Stimulated activated CD8-positive, alpha-beta memory T cell treated with anti-CD3 and anti-CD28 coated beads, Interleukin-4, amount 100 ng/mL, for 1 hour (primary cell): ENCODE measurements at places on chromosomes 7 and 10.

GRCh38 chr10:62735464-62736167 lies 68.9 kb upstream of the ADO start:
- DNase-seq = no peak

DNA sequence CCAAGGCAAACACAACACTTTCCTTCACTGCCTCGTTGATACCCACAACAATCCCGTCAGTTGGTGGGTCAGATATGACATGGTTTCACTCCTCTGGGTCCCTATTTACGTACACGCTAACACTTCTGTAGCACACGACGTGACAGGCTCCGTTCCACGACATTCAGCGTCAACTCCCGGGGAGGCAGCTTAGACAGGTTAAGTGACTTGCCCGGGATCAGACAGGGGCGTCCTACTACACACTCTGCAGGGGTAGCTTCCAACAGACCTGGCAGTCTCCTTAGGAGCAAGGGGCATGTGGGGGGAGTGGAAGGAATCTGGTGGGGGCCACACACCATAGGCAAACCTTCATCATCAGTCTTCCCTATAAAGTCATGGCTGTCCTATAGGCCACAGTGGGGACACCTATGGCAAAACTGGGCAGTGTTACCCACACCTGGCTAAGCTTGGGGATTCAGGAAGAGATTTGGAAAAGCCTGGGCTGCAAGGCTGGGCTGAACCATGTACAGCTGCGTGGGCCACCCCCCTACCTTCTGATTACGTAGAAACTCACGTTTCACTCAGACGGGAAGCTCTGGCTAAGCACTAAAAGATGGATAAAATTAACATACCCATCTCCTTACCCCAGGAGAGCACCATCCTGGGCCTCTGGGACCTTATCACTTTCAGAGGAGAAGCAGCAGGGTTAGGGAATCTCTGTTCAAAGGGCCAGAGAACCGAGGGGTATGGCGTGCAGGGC lies 2.0 kb downstream of the TYSND1 start:
- no peak for DNase-seq

GRCh38 chr7:83701736-83702135 lies 52.8 kb upstream of the SEMA3E start:
- DNase-seq = no peak

GRCh38 chr7:34104115-34104514 lies 198.8 kb downstream of the BMPER start:
- DNase-seq = no peak

DNA sequence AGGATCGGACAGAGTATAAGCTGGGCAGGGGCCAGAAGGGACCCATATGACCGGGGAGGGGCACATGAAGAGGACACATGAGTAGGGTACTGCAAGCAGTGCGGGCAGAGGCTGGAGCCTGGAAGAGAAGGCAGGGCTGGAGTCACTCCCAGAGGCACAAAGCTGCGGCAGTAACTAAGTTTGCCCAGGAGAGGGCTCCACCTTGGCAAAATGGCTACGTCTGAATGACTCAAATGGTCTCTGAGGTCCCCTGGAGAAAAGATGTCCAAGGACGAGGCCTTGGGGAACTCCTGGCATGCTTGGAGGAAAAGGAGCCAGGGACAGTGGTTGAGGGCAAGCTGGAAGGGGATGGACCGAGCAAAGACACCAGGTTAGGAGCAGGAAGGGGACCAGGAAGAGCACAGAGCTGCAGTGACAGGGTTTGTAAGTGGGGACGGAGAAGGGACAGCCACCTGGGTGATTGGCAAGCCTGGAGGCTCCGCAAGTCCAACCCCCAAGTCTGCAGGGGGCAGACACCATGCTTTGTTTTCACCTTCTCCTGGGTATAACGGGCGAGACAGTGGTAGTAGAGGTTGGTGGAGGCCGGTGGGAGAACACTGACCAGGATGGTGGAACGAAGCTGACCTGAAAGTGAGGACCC lies 43.1 kb upstream of the LBX1 start:
- peak; percentile 34 for DNase-seq

DNA sequence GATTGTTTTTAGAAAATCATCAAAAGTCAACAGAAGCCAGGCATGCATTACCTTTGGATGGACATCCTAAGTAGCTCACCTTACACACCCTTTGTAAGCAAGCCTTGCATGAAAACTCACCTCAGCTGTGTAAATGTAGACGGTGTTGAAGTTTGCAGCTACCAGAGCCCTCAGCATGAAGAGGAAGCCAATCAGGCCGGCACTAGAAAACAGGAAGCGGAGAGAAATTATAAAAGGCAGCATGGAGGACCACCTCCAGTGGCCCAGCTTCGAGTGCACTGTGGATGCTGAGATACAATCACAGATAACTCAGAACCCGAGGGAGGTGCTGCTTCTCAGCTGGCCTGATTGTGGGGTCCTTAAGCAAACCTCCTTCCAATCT lies 75.3 kb downstream of the SVOPL start:
- no peak for DNase-seq

DNA sequence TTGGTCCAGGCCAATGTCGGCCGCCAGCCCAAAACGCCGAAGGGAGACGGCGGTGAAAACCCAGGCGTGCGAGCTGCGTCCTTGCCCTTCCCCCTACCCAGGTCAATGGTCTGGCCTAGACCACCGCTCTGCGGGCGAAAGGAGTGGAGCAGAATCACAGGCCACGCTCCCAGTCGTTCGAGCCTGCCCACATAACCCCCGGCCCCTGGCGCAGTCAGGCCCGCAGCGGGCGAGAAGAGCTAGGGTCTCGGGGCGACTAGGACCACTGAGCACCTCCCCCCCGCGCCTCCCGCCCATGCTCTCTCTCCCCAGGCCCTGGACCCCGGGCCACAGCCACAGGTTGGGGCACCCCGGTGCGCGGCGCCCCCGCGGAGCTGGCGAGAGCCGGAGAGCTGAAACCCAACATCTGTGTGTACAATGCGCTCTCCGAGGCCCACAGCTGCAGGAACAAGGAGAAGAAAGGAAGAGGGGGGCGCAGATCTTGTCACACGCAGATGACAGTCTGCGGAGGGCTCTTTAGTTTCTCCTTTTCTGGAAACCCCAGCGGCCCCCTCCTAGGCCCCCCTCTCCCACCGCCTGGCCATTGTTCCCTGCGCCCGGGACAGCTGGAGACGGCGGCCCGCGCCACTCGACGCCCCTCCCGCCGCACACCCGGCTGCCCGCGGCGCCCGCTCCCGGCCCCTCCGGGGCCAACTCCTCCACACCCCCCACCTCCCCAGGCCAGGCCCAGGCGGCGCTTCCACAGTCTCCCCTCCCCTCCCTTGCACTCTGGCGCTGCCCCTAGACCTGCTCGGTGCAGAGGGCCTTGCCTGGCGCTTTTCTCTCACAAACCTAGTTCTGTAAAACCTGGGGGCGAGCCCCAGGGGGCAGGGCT lies 355.0 kb downstream of the DNAJB6 start:
- DNase-seq = no peak

DNA sequence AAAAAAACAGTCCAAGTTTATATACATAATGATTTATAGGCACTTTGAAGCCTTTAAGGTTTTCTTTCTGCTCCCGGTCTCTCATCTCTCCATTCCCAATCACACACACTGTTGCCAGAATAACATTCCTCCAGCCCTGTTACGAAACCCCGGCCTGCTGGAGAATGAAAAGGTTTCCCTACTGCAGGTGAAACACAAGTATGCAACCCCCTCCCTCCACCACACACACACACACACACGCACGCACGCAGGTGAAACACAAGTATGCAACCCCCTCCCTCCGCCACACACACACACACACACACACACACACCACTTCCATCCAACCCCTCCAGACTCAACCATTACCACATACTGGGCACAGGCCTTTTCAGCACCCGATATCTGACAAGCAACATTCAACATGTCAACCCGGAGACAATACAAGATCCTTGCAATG lies 87.5 kb downstream of the PARD3 start:
- no peak for DNase-seq

DNA sequence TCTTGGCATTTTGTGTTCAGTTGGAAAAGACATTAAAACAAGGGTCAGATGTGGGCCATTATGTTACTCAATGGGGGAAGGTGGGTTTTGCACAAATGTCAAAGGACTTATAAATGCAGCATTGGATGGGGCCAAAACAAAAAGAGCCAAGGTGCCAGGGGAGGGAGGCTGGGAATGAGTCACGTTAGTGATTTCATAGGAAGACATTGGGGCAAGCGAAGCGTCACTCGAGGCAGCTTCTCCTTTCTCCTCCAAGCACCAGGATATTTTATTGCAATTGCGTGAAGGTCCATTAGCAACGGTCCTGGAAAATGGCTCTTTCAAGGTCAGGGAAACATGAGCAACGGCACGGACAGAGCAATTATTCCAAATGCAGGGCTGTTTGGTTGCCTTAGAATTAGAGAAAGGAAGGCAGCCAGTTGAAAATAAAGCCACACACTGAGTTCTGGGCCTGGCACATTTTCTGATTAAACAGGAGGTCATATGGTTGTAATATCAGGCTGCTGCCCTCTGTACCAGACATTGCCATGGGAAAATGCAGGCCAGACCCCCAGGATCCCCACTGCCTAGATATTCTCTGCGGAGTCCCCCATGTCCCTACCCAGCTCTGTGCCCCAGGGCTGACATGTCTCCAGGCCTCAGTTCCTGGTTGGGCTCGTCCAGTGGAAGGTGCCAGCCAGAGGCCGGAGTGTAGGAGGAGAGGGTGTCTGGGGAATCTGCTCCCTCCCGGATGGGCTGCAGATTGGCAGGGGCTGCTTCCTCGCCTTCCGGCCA lies 63.3 kb upstream of the NANOS1 start:
- DNase-seq = no peak

DNA sequence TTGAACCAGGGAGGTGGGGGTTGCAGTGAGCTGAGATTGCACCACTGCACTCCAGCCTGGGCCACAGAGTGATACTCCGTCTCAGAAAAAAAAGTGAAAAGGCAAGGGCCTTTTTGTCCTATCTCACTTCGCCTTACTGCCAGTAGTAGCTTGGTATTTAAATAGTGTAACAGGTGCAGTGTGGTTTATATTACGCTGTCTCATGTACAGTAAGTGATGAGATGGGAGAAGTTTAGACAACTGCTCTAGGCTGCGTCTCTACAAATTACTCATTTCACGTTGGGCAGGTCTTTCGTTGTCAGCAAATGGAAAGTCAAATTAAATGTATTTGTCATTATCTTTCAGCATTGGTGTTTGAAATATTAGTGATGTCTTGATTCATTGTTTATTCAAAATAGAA lies 15.5 kb upstream of the PFKFB3 start:
- no peak for DNase-seq

DNA sequence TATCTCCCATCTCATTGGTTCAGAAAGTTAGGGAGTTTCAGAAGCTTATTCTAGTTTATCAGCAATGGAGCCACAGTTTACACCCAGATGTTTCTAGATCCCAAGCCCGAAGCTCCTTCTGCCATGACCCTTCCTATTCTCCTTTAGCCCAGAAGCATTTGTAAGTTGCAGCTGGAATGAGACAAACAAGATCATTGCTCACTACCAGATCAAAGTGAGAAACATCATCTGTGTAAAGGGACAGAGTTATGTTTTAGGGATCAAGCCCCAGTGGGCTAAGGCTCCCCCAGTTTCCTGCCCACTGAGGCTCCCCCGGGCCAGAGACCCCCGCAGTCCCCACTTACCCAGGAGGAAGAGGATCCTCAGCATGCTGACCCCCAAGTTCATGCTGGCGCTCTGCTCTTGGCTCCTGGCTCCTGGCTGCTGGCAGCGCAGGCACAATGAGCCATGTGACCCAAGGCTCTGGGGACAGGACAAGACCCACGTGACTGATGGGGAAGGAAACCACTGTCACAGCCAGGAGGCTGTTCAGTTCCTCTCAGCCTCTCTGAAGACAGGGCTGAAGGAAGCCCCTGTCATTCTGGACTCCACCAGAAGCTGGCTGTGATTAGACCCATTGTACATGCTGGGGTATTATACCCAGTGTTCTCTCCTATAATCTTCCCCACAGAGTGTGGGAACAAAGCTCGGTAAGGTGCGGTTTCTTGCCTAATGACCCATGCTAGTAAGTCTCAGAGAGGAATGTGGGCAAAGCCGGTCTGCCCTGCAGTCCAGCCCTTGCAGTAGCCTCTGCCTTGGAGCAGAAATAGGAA lies at the start of gene TMEM273:
TMEM273 (minus strand) TSS at position 442 of the 812 bp plus-strand sequence; CDS start at position 387, 55 bp downstream.
- DNase-seq = no peak

- DNase-seq = no peak
Observed at GRCh38 chr10:121684276-121684675, 86.0 kb upstream of the FGFR2 start.

- no peak for DNase-seq
Observed at GRCh38 chr10:9004736-9005135, 950.2 kb downstream of the GATA3 start.

GRCh38 chr7:118836933-118837332 lies 612.4 kb downstream of the ANKRD7 start:
- no peak for DNase-seq

DNA sequence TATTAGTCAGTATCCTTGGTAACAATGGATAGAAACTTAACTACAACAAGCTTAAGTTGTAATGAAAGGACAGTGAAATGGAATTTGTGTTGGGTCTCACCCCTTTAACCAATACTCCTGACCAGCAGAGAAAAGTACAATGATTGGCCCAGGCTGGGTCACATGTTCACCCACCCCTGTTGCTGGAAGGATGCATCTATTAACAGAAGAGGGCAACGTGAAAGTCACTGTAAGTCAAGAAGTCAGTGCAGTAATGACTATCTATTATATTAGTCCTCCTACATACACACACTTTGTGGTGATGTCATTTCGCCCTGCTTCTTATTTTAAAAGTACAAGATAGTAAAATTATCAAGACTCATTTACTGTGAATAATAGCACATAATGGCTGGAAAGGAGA lies 16.2 kb downstream of the PNLIPRP2 start:
- DNase-seq = no peak

- DNase-seq = no peak
Observed at GRCh38 chr10:126133082-126133620, 236.8 kb downstream of the FANK1 start.

DNA sequence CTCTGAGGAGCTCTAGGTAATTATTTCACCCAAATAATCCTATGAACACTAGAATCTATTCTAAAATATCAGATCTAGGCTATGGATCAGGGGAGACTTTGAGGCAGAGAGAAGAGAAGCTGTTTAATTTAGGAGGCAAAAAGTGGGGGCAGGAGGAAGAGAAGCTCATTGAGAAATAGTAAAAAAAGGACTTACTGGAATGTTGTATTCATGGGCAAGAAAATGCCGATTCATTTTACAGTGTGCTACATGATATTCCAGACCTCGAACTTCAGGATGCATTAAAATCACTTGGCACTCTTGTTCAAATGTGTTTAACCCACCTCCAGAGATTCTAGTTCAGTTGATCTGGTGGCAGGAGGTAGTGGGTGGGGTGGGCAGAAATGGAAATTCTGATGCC lies 109.5 kb upstream of the ITGB1 start:
- DNase-seq = no peak

GRCh38 chr7:111630862-111631261 lies 68.6 kb upstream of the IMMP2L start:
- no peak for DNase-seq

GRCh38 chr10:22372917-22373316 lies 27.6 kb downstream of the SPAG6 start:
- no peak for DNase-seq
